Activated naive CD4-positive, alpha-beta T cell treated with anti-CD3 and anti-CD28 coated beads, Interleukin-2, amount 50 U/mL, for 16 hours (primary cell): ENCODE measurements at places on chromosomes 5 and 9.

DNA sequence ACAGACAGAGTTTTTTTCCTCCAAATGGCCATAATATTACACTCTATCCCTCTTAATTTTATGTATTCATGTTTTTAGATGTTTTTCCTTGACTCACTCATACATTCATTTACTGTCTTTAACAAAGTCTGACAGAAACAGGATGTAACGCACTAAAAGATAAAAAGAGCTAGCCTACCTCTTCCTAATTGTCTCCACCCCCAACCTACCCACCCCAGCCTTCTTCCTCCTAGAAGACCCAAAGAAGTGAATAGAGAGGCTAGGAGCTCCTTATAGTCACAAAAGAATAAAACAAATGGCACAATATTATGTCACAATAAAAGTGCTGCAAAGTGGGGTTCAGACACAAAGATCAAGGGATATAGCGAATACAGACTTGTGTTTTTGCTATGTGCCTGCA lies 719 bp downstream of the NOL8 start:
- no peak for DNase-seq

DNA sequence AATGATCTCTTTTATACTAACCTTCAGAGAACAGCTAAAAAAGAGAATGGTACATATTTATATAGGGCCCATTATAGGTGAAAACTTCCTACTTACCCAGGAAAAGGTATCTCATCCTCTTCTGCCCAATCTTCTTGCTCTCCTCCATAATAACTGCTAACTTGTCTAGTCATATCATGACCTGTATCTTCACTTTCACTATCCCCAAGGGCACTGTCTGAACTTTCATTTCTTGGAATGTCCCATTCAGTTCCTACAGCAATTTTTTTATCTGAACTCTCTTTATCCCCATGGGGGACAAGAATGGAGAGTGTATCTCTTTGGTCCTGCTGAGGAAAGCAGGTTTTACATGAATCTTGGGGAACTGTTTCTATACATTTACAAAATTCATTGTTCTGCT lies 36.4 kb upstream of the RAPGEF6 start:
- DNase-seq: no peak

DNA sequence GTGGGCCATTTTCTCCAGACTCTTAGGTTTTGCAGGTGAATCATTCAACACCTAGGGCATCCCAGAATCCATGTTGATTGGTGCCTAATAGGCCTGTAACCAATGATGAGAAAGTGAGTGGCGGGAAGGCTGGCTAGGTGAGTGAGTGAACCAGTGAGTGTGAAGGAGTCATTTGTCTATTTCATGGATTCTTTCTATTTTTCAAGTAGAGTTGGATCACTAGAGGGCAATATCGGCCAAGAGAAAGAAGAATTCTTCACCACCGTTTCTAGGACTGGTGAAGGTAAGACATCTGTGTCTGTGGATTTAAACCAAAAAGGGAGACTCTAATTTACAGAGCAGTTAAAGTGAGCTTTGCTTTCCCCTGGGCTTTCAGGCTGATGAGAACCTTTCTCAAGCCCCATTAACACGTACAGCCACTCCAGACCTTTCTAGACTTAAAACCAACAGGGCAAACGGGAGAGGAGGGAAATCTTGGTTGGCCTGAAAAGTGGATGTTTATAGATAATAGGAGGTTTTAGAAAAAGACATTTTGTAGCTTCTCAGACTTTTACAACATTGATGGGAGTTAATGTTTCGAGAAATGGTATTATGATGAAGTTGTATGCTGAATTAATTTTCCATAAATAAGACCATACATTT lies 114.3 kb upstream of the IL12B start:
- no peak for DNase-seq

GRCh38 chr5:368183-369084 lies 46.9 kb downstream of the AHRR start:
- DNase-seq: no peak

DNA sequence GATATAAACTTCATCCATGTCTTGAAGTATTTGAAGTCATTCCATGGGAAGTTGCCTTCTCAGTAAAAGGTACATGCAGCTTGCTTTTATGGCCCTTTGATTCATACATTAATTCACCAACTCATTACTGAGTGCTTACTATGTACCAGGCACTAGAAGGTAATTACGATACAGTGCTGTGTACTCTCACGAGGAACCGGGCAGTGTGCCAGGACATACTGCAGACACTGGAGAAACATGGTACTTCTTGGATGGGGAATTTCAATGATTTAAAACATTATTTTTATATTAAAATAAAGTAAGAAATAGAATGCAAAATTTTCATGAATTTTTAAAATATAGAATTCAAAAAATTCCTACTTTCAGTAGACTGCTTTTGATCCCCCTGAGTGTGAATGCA lies 71.4 kb upstream of the WDR41 start:
- DNase-seq: no peak

- no peak for DNase-seq
These were observed 14.8 kb downstream of the SPTLC1 start for GRCh38 chr9:92100237-92100911.

- no peak for DNase-seq
These were observed 558.1 kb downstream of the NR2F1-AS1 start for GRCh38 chr5:93022796-93023447.

- no peak for DNase-seq
These were observed 23.6 kb upstream of the MYORG start for GRCh38 chr9:34400275-34400674.

- DNase-seq: no peak
These were observed 61.8 kb upstream of the CPLX2 start for GRCh38 chr5:175809531-175810121.

DNA sequence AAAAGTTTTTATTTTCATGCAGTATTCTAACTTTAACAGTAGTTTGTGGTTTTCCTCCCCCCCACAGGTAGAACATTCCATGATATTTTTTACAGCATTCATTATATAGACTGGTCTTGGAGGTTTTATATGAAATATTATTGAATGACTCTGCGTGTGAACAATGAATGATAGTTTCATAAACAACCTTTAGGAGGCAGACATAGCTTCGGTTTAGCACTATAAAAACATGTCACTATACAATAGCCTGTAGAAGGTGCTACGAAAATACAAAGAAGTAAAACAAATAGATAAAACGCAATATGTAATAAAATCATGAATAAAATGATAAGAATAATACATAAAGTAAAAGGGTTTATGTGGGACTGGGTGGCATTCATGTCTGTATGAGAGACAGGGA lies 8.5 kb downstream of the KLF4 start:
- no peak for DNase-seq

DNA sequence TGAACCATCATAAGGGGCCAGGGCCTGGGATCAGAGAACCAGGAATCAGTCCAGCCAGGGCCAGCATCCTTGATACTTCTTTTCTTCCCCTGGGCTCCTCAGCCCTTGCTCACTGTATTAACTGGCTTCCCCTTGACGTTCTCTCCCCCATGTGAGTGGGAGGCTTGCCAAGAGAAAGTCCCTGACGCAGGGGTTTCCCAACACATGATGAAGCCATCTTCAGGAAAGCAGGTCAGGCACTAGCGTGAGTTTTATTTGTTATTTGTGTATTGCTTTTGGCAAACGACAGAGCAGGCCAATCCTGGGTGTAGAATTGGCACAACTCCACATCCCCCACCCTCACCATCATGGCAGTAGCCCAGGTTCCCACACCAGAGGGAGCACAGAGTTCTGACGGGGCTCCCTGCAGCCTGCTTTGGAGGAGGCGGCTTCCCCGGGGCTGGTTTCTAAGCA lies 165.5 kb upstream of the NFIL3 start:
- no peak for DNase-seq

DNA sequence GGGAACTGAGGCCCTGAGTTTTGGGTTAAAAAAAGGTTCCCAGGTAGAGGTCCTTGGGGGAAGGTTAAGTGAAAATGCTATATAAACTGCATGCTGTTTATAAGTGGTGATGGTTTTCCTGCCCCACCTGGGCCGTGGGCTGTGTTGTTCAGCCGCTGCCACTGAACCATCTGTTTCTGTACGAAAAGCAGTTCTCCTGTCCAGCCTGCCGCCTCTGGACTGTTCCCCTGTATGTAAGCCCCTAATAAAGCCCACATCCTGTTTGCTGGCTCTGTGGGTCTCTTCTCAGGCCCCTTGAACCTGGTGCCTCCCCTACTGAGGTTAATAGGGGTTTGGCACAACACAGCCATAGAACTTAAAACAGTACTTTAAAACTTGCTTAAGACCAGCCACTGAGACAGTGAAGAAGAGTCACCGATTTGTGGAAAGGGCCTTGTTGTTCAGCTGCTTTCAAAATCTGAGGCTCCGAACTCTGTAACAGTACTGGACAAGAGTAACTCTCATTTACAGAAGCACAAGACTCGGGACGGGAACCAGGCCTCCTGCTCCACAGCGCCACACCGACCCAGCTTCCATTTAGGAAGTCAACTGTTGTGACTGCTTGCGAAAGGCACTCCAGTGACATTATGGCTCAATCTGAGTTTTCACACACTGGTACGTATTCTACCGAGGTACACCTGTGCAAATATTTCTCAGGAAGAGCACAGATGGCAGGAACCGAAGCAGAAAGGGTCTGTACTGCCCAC lies 192.5 kb downstream of the CDK5RAP2 start:
- no peak for DNase-seq

GRCh38 chr5:88821161-88821560 lies 61.8 kb downstream of the MEF2C start:
- DNase-seq: no peak

DNA sequence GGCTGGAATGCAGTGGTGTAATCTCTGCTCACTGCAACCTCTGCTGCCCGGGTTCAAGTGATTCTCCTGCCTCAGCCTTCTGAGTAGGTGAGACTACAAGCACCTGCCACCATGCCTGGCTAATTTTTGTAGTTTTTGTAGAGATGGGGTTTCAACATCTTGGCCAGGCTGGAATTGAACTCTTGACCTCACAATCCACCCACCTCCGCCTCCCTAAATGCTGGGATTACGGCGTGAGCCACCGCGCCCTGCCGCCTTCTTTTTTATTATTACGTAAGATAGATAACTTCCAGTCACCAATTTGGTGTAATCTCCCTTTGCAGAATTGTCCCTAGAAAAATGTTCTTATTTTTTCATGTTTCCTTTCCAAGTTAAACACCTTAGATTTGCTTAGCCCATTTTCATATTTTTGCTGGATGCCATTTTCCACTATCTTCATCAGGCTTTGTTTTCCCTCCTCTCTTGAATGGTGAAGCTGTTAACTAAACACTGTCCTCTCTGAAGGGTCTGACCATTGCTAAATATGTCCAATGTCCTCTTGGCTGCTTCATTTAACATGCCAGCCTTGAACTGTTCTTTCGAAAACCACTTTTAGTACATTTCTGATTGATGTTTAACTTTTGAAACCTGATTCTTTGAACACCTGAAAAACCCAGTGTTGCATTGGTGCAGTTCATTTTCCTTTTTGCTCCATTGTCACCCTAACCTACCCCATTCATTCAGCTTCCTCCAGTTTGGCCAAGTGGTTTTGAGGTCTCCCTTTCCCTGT lies 135.1 kb upstream of the PIK3R1 start:
- DNase-seq: no peak

GRCh38 chr9:82558346-82558745 lies 504.6 kb downstream of the RASEF start:
- no peak for DNase-seq

DNA sequence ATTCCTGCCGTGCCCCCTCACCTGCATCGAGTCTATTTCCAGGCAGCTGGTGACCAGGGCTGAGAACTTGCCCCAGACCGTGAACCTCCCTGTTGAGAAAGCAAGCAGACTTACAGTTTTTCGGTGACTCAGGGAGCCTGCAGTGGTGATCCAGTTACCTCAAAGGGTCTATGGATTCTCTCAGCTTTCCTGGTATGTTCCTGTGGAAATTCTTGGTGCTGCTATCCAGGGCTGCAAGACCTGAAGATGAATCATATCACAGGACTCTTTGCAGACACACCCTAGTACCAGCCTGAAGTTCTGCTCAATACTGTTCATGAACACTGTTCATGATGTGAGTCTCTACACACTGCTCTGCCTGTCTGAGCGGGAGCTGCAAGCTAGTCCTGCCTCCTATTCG lies 154.7 kb downstream of the WDR70 start:
- no peak for DNase-seq

GRCh38 chr9:122819791-122820489 lies 8.4 kb downstream of the PDCL start:
- no peak for DNase-seq

GRCh38 chr9:105138306-105138801 lies 106.1 kb upstream of the SLC44A1 start:
- DNase-seq: no peak

DNA sequence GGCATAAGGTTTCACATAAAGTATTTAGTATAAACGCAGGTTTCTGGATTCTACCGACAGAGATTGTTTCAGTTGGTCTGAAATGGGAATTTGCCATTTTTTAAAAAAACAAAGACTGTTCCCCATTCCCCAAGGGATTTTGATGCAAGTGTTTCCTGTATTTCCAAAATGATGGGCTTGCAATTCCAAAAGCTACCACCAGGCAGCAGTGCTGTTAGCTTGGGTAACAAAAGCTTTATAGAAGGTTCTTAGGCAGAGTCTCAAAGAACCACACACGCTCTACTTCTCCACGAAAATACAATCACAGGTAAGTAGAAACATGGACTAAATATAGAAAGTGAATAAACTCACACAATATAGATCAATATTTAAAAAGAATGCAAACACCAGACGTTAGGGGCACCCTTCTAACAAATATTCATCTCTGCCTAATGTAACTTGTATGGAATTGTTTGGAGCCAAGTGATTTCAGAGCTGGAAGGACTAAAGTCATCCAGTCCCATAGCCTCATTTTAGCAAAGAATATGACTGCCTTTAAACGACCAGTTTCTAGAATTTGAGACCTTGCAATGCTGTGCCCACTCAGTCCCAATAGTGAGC lies 154.3 kb downstream of the SPOCK1 start:
- DNase-seq: no peak

GRCh38 chr9:2093920-2094597 lies 78.9 kb downstream of the SMARCA2 start:
- no peak for DNase-seq

GRCh38 chr9:126500600-126501382 lies 112.9 kb upstream of the LMX1B start:
- peak; percentile 69 for DNase-seq

- no peak for DNase-seq
These were observed 56.1 kb upstream of the TAS2R1 start for GRCh38 chr5:9686216-9686615.

DNA sequence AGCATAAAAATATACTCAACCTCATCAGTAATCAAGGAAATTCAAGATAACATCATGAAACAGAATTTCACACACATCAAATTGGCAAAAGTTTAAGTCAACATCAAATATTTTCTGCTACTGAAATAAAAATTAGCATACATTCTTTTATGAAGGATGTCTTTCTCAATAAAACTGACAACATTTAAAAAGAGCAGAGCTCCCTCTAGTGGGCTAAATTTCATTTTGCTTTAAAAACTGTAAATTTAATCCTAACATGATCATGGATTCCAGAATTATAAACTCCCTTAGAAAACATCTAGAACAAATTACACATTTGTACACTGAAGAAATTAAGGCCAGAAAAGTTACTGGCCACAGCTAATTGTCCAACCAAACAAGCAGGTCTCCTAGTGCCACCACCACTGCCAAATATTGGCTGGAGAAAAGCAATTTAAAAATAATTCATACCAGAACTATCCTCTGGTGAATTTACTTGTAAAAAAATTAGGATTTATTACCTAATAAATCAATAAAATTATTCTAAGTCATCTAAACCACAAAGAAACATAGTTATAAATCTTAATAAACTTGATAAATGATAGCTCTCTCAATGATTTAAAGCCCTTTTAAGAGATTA lies 31.2 kb downstream of the DEPDC1B start:
- no peak for DNase-seq
